ENCODE measurements at places on chromosomes 4 and X. TPM values are rescaled to one million over a fixed set of nuclear protein-coding genes. Genes with fewer than 3 reads are reported as not detected.

DNA sequence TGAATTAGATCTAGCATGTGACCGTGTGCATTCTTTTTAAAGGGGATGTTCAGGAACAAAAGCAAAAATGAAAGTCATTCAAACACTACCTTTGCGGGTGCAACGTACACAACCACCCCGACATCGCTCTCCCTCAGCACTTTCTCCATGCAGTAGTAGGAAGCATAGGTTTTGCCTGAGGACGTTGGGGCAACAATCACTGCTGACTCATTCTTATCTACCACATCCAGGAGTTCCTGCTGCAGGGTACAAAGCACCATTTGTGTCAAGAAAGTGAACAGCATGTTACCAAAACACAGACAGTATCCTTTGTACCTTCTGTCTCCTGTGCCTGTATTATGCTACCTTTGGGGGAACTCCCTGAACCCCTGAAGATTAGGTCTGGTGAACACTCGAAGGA lies 58.6 kb downstream of the DDX60L start:
- H3K4me1 ChIP-seq: peaks cover 14% of the 10 kb centered on the region
- H3K27ac ChIP-seq: no peak overlapping the region
- DNase-seq: peak; percentile 35
- peaks cover 87% of the 10 kb centered on the region for H3K36me3 ChIP-seq

DNA sequence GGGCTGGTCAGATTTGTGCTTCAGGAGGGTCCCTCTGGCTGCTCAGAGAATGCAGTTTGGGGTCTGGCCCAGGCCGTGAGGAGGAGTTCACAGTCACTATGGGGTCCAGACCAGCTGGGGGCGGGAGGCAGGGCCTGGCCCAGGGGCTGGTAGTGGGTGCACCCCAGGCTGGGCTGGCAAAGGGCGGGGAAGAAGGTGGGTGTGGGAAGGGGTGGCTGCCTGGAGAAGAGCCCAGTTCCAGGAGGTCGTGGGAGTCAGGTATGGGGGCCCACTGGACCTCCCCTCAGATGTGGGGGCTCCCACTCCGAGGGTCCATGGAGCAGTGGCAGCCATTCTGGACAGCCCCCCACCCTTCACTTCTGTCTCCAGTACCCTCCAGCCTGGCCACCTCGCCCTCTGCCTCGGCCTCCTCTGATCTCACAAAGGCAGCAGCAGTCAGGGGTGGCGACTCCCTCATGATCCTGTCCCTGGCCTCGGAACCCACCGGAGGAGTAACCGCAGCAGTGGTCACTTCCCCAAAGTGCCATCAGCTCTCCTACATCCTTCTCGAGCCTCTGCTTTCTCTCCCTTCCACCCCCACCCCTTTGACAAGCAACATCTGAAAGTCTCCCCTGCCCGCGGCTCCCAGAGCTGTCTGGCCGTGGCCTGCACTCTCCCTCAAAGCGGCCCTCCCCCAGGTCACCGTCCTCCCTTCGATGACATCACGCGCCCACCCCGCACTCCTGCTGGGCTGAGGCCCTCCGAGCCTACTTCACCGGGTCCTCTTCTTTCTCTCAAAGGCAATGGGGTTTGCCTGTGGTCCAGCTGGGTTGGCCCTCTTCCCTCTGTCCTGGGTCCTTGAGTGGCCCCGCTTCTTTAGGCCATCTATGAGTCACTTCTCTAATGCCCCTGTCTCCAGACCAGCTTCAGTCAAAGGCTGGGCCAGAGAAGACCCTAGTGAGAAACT lies 1.7 kb upstream of the SLC6A8 start:
- H3K27me3 ChIP-seq: peaks cover 14% of the 10 kb centered on the region
- no peak overlapping the region for H3K27ac ChIP-seq
- H3K4me3 ChIP-seq: no peak overlapping the region

Gene KLHL13
- total RNA-seq: 0.27 TPM

DNA sequence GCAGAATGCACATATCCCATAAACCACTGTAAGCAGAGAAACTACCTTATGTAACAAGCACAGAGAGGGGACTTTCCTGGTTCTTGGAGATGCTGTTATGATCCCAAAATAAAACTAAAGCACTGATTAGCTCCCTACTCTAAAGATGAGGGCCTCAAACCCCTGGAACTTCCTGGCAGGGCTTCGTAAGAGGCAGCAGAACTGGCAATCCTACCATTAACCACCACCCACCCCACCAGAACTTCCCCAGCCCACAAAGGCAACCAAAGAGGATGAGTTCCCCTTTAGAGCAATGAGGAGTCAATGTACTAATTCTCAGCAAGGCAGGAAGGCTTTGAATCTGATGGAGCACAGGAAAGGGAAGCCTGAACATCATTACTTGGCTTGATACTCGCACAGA lies 436.5 kb upstream of the FRG1 start:
- H3K36me3 ChIP-seq: no peaks in the 10 kb centered on the region
- no peak overlapping the region for H3K4me3 ChIP-seq
- no peak for DNase-seq
- no peak overlapping the region for H3K27ac ChIP-seq
- H3K27me3 ChIP-seq: no peaks in the 10 kb centered on the region

Gene CDKL5
- total RNA-seq: 1.3 TPM

DNA sequence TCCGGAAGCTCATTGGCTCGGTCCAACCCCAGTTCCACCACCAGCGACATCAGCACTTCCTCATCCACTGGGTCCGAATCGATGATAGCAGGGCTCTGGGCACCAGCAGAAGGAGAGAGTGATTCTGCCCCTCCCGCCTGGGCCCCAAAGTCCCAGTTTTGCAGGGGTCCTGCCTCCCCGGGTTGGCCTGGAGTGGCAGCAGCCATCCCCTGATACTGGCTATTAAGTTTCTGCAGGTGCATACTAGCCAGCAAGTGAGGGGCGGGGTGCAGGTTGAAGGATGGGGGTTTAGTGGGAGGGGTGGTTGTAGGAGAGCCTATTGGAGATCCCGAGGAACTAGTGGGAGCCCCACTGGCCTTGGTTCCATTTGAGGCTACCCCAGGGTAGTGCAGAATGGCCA lies 3.9 kb downstream of the CITED1 start:
- no peak overlapping the region for H3K27ac ChIP-seq
- H3K4me1 ChIP-seq: peaks cover 12% of the 10 kb centered on the region
- DNase-seq: no peak
- no peak overlapping the region for H3K4me3 ChIP-seq
- no peaks in the 10 kb centered on the region for H3K36me3 ChIP-seq
- H3K27me3 ChIP-seq: peaks cover 63% of the 10 kb centered on the region

Gene POU4F2
- not detected for total RNA-seq

- H3K27me3 ChIP-seq: no peaks in the 10 kb centered on the region
- H3K36me3 ChIP-seq: no peaks in the 10 kb centered on the region
- no peak overlapping the region for H3K4me3 ChIP-seq
- H3K27ac ChIP-seq: no peak overlapping the region
Measured at GRCh38 chr4:24422644-24423043, 161.7 kb downstream of the DHX15 start.

DNA sequence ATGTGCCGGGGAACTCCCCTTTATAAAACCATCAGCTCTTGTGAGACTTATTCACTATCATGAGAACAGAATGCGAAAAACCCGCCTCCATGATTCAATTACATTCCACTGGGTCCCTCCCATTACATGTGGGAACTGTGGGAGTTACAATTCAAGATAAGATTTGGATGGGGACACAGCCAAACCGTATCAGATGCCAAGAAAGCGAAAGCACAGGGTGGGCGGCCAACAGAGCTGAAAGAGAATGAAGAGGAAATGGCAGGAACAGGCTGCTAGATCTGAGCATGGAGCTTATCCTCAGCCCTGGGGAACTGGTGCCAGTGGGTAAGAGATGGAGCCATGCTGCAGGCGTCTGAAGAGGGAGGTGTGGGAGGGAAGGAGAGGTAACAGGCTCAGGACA lies 117.7 kb upstream of the PNPLA4 start:
- H3K36me3 ChIP-seq: no peaks in the 10 kb centered on the region
- H3K4me1 ChIP-seq: no peaks in the 10 kb centered on the region
- DNase-seq: no peak
- H3K4me3 ChIP-seq: no peak overlapping the region
- no peaks in the 10 kb centered on the region for H3K27me3 ChIP-seq
